ENCODE measurements at places on chromosomes 11 and 22. TPM values are rescaled to one million over a fixed set of nuclear protein-coding genes. Genes with fewer than 3 reads are reported as not detected.

The TSSK2 gene
- total RNA-seq = not detected

The RAPSN gene
- total RNA-seq = 3.5 TPM

GRCh38 chr11:45666648-45667642 is 1.5 kb upstream of the CHST1 start:
- no peak for DNase-seq

DNA sequence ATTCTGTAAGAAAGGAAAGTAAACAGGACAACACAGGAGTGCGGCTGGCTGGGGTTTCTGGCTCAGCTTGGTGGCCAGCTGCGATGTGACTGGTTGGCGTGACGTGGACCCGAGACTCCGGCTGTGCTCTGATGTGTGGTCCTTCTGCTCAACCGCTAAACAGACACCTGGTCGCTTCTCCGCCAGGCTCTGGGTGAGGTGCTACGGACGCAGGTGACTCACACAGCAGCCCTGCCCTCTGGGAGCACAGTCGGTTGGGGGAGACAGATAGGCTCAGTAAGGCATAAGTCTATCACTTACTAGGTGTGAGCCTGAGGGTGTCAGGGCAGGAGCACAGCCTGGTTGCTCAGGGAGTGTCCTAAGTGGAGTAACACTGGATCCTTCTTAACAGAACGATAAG is 8.2 kb downstream of the RTL6 start:
- no peak for DNase-seq

DNA sequence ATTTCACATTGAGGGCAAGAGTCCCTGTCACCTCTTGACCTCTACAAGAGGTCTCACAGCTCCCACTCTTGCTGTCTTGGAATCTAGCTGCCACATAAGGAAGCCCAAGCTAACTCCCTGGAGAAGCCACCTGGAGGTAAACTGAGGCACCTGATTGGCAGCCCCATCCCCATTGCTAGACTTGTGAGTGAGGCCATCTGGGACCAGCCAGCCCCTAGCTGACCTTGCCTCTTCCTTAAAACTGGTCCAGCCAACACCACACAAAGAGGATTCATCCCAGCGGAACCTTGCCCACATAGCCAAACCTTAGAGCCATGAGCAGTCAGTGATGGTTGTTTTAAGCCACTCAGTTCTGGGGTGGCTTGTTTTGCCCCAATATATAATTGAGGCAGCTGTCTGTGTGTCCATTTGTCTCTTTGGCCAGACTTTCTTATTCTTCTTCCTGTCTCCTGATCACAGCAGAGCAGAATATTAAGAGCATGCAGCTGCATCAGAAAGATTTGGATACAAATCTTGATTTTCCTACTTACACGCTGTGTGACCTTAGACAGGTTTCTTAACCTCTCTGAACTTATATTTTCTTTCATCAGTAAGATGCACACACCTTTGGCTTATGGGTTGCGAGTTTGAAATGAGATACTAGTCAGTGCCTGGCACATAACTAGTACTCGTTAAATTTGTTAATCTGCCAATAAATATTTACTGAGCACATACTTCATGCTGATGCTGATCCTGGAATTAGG is 74.3 kb upstream of the TP53I11 start:
- no peak for DNase-seq

DNA sequence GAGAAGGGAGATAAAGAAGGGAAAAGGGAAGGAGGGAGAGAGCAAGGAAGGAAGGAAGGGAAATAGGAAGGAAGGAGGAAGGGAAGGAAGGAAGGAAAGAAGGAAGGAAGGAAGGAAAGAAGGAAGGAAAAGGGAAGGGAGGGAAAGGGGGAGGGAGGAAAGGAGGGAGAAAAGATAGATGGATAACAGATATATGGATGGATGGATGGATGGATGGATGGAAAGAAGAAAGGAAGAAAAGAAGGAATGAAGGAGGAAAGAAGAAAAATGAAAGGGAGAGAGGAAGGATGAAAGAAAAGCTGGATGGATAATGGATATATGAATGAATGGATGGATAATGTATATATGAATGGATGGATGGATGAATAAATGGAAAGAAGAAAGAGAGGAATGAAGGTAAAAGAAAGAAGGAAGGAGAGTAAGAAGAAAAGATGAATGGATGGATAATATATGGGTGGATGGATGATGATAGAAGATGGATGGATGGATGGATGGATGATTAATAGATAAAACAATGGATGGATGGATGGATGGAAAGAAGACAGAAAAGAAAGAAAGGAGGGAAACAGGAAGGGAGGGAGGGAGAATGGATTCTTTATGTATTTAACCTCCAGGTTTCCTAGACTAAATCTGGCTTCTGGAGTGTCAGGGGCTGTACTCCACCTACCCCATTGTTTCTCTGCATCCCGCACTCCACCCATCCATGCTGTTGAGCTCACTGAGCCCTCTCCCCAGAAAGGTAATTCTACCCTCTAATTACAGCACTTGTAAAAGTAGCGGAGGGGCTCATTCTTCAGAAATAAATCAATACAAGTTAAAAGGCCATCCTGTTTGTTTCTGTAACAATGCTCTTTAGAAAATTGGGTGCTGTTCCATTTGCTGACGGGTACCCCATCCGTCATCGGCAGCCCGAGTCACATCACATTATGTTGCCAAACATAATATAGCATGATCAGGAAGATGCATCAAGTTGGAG is 506.1 kb downstream of the MIAT start:
- DNase-seq = no peak

DNA sequence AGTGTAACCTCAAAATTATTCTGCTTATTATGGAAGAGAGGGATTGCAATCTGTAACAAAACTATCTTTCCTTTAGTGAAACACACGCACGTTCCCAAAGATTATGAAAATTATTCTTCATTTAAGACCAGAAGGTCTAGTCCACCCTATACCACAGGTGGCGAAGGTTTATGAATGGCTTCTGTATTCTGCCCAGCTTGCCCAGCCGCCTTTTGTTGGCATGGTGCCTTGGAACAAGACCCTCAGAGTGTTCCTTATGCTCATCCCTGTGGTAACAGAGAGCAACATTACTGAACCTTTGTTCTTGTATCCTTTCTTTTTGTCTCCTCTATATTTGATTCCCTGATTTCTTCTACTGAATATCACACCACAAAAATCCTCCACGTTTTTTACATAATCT is 116.4 kb downstream of the FAR1 start:
- DNase-seq = no peak
